SK-MEL-5 (cell line): ENCODE measurements at places on chromosomes 7 and 10. TPM values are rescaled to one million over a fixed set of nuclear protein-coding genes. Genes with fewer than 3 reads are reported as not detected.

PALD1 gene
- total RNA-seq, result 1.8 and 2.0 TPM in 2 replicates

DNA sequence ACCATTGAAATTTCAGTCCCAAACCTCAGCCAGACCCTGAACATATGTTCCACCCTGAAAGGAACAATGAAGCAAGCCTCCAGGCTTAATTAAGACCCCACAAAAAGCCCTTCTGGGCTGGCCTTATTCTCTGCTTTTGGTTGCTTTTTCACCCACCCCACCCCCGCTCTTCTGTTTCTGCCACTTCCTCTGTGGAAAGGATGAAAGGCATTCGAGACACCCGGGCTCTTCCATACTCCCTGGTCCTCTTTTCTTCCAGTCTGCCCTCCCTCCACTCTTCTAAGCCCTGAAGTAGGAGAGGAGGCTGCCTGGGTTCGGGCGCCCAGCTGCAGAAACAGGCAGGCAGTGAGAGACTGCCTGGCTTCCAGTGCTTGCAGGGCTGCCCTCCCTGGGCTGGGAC lies 9.4 kb upstream of the FAM241B start:
- no peak for DNase-seq

DNA sequence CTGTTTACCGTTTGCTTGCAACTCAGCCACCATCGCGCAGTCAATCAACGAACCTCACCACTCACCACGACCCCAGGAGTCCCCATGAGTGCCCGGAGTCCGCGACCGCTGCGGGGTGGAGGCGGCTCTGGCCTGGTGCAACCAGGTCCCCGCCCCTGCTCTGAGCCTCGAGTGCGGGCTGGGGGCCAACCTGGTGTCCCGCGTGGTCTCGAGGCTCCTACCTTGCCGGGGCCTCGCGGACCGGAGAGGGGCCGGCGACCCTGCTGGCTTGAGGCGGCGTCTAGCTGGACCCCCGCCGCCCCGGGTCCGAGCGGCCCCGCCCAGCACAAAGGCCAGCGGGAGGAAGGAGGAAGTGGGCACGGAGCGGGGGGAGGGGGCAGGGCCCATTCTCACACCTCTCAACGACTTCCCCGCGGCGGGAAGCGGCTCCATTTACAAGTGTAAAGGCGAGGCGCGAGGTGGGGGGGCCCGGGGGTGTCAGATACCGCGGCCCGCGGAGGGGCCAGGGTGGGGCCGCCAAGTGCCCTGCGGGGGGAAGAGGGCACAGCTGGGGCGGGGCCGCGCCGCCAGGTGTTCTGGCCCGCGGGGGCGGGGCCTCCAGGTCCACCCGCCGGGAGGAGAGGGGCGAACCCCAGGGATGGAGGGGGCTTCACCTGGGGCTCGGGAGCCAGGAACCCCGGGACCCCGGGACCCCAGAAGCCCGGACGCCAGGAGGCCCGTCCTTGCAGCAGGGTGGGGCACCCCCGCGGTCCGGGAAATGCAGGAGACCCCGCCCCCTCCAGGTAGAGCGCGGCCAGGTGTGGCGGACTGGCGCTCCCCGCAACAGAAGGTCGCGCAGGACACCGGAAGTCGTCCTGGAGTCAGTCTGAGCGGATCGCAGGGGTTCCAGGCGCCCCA lies 8.6 kb downstream of the CTBP2 start:
- no peak for DNase-seq

TRIM8 gene
- 11.7 and 21.6 TPM in 2 replicates for total RNA-seq

GRCh38 chr10:89869180-89869579 lies 167.8 kb downstream of the KIF20B start:
- peak; percentile 17 for DNase-seq

TMEM106B gene
- total RNA-seq, result 83.3 and 102 TPM in 2 replicates

GRCh38 chr7:44136731-44137130 lies 4.4 kb downstream of the MYL7 start:
- DNase-seq, result no peak

- no peak for DNase-seq
Measured at GRCh38 chr10:100683545-100684300, 61.7 kb upstream of the PAX2 start.

GRCh38 chr7:17304926-17305325 lies 6.5 kb downstream of the AHR start:
- DNase-seq, result peak; percentile 26

ARHGAP22 gene
- 0.24 TPM in 2 replicates for total RNA-seq

- no peak for DNase-seq
Measured at GRCh38 chr10:17984056-17984455, 32.3 kb downstream of the SLC39A12 start.

GRCh38 chr10:19828278-19829049 lies 12.2 kb downstream of the PLXDC2 start:
- DNase-seq, result no peak

- DNase-seq, result no peak
Measured at GRCh38 chr7:18675579-18675978, 180.0 kb downstream of the HDAC9 start.

DNA sequence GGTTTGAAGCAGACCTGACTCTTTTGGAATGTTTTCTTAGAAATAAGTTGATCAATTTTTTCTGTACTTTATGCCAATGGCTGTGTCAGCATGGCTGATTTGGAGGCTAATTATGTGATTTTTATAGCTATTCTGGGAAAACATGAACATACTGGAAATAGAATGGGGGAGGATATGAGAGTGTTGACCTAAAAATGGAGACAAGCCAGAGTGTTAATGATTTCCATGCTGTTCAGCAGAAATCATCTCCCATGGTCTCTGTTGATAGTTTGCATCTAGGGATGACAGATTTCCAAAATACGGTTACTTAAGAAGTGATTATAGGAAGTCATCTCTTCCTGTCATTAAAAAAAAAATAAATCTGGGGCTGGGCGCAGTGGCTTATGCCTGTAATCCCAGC lies 32.7 kb upstream of the DMTF1 start:
- DNase-seq, result no peak

FKBP14 gene
- 42.9 and 43.3 TPM in 2 replicates for total RNA-seq

GRCh38 chr7:156031679-156032478 lies 219.6 kb upstream of the SHH start:
- no peak for DNase-seq

- no peak for DNase-seq
Measured at GRCh38 chr7:117090791-117091190, 137.5 kb downstream of the ST7 start.

COBL gene
- 8.6 and 9.2 TPM in 2 replicates for total RNA-seq

LIPM gene
- total RNA-seq, result not detected in 2 replicates

DNA sequence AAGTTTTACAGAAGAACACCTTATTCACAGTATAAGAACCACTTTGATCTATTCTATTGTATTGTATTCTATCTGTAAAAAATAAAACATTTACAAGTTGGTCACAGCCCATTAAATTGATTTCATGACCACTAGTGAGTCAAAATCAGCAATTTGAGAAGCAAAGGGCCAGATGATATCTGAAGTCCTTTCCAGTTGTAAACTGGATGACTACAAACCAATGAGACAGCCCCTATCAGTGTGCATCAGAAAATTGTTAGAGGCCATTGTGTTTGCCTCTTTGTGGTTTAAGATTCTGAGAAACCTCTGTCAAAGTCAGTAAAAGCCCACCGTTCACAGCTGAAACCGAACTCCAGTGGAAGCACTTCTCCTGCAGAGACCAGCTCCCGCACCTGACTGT lies 54.8 kb downstream of the TBXAS1 start:
- DNase-seq, result no peak

DNA sequence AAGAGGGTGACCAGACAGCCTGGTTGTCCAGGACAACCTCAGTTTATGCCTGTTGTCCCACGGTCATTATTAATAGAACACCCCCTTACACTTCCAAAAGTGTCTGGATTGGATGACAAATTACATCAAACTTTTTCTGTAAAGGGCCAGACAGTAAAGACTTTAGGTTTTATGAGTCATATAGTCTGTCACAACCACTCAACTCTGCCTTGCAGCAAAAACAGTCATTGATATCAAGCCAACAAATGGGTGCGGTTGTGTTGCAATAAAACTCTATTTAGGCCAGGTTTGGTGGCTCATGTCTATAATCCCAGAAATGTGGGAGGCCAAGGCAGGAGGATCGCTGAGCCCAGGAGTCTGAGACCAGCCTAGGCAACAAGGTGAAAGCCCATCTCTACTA lies 66.7 kb upstream of the ATP6V0A4 start:
- DNase-seq, result no peak

DNA sequence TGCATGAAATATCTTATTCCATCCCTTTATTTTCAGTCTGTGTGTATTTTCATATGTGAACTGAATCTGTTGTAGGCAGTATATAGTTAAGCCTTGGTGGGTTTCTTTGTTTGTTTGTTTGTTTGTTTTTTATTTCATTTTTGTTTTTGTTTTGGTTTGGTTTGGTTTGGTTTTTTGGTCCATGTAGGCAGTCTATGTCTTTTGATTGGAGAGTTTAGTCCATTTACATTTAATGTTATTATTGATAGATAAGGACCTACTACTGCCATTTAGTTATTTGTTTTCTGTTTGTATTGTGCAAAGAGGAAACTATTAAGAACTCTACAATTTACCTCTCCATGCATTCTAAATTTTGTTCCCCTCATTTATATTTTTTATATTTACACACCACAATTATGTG lies 695.9 kb upstream of the GRM3 start:
- DNase-seq, result no peak

TRIM50 gene
- not detected in 2 replicates for total RNA-seq

- DNase-seq, result no peak
Measured at GRCh38 chr7:99457650-99458493, 8.1 kb downstream of the ATP5MF start.
